Naive thymus-derived CD4-positive, alpha-beta T cell (primary cell): ENCODE measurements at places on chromosomes 11 and 22.

DNA sequence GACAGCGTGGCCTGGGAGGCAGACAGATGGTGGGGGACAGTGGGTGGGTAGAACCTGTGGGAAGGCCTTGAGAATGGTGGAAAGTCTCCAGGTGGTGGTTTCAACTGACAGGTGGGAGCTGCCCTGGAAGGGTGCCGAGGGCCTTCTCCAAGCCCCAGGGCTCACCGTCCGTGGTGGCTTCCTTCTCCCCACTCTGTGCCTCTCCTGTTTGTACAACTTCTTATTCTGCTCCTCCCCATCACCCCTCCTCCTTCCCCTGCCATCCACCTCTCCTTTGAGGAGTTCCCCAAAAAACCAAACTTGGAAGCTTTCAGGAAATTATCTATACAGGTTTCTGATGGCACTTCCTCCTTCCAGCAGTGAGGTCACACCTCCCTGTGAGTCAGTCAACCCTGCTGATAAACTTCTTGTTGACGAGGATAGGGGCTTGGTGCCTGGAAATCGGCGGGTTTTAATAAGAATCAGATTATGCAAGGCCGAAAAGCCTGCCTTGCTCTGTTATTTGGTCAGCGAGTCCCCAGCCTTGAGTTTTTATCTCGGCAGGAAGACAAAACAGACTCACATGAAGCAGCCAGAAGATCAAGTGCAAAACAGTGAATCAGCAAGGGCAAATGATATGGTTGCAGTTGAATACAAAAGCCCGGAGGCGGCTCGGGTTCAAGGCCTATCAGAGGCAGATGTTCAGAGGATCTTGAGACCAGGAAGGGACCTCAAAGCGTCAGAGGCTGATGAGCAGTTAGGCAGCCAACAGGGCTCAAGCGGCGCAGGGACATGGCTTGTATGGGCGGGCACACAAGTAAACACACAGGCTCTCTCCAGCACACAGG is 9.5 kb upstream of the ST3GAL4 start:
- H3K4me3 ChIP-seq, result no peak overlapping the region
- no peak overlapping the region for H3K27ac ChIP-seq
- no peak for DNase-seq

DNA sequence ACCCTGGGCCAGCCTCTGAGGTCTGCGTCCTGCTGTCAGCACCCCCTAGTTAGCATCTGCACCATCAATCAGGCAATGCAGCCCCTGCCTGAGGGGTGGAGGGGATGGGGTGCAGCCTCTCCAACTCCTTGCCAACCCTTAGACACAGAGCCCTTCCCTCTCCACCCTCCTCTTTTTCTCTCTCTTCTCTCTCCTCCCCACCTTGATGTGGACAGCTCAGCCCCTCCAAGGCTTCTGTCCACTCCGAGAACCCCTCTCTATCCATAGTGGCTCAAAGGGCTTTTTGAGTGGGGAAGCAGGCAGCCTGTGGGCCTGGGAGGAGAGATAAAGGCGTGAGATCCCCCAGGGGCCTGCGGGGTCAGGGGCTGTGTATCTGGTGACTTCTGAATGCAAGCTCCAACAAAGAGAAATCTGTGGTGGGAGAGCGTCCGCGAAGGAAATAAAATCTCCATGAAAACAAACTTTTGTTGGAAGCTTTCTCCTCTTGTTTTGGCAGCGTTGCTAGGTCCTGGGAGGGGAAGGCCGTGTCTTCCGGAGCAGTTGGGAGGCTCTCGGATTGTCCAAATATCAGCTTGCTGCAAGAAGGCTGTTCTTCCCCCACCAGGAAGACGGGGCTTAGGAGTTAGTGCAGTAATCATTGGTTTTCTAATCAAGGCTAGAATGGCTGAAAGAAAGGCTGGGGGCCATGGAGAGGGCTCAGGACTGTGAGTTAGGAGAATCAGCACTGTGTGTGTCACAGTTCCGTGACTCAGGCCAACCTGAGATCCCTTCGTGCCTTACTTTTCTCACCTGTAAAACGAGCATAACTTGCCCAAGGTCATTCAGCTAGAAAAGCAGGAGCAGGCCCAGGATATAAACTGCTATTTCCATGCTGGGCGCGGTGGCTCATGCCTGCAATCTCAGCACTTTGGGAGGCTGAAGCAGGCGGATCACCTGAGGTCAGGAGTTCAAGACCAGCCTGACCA is 50.3 kb downstream of the PKNOX2 start:
- no peak overlapping the region for H3K27ac ChIP-seq
- no peak overlapping the region for H3K4me3 ChIP-seq
- H3K36me3 ChIP-seq, result no peaks in the 10 kb centered on the region

GRCh38 chr11:2382936-2383851 is 6.1 kb downstream of the CD81 start:
- peaks cover 43% of the 10 kb centered on the region for H3K4me1 ChIP-seq
- no peak overlapping the region for H3K4me3 ChIP-seq
- H3K27me3 ChIP-seq, result no peaks in the 10 kb centered on the region
- no peak for DNase-seq
- H3K27ac ChIP-seq, result no peak overlapping the region

DNA sequence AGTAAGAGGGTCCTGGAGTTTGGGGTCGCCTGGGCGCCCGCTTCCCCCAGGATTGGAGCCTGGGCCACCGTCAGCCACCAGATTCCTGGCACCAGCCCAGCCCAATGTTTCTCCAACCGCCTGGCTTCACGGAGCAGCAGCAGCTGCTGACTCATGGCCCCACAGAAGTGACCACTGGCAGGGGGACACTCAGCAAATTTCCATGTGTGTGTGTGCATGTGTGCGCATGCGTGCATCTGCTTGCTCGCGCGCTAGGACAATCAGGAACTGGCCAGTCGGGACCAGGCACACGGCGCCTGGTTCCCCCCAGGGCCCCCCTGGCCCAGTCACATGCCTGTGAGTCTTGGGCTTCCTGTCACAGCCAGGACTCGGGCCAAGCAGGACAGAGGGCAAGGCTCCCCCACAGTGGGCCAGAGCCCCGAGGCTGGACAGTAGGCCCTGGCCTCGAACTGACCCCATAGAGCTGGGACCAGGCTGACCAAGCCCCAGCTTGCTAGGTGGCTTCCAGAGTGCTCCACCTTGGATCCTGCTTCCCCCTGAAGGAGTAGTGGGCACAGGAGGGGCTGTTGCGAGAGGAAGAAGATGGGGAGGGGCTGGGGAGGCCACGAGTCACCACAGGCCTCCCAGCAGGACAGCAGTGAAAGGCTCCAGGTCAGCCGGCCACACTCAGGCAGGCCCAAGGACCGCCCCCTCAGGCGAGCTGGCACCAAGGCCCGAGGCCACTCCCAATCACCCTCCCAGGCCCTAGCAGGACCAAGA is 3.2 kb downstream of the CTSD start:
- no peak for DNase-seq
- H3K4me1 ChIP-seq, result peaks cover 62% of the 10 kb centered on the region
- H3K27me3 ChIP-seq, result no peaks in the 10 kb centered on the region
- peak overlapping the region; percentile 52 for H3K27ac ChIP-seq
- H3K36me3 ChIP-seq, result peaks cover 26% of the 10 kb centered on the region
- H3K4me3 ChIP-seq, result no peak overlapping the region

DNA sequence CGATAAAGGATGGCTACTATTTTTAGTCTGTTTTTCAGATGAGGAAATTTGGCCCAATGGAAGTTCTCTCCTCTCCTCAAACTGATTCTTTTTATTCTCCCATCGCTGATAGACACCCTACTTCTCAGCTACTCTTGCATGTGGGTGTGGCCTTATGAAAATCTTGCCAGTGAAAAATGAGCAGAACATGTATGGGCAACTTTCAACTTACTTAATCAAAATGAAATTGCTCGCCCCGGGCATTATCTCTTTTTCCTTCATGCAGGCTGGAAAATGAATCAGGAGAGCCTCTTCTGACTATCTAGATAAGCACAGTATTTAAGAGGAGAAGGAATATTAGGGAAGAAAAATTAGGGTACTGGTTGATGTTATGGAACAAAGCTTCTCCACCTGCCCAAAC is 2354.7 kb upstream of the RAG2 start:
- no peak overlapping the region for H3K27ac ChIP-seq
- no peak overlapping the region for H3K4me3 ChIP-seq
- H3K4me1 ChIP-seq, result no peaks in the 10 kb centered on the region
- H3K36me3 ChIP-seq, result no peaks in the 10 kb centered on the region
- no peak for DNase-seq

GRCh38 chr11:130315354-130315970 is 745 bp upstream of the ZBTB44 start:
- H3K27ac ChIP-seq, result peak overlapping the region; percentile 89
- peak; percentile 48 for DNase-seq
- peaks cover 16% of the 10 kb centered on the region for H3K4me1 ChIP-seq
- peak overlapping the region; percentile 65 for H3K4me3 ChIP-seq

DNA sequence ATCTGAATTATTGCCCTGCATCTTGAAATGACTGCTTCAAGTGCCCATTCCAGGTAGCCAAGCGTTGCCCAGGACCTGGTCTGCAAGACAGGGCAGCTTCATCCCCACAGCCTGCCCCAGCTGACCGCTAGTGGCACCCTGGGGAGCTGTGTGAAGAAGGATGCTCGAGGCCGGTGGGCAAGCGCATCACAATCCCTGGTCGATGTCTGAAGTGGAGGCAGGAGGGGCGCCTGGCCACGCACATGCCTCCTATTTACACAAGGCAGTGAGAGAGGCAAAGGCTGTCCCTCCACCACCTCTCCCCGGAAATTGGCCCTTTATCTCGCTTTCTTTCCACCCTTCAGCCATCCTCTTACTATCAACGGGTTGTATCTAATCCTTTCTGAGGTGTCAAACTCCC is 28.1 kb upstream of the PHF21A start:
- DNase-seq, result no peak
- H3K4me1 ChIP-seq, result no peaks in the 10 kb centered on the region
- no peak overlapping the region for H3K27ac ChIP-seq
- peaks cover 3% of the 10 kb centered on the region for H3K27me3 ChIP-seq

DNA sequence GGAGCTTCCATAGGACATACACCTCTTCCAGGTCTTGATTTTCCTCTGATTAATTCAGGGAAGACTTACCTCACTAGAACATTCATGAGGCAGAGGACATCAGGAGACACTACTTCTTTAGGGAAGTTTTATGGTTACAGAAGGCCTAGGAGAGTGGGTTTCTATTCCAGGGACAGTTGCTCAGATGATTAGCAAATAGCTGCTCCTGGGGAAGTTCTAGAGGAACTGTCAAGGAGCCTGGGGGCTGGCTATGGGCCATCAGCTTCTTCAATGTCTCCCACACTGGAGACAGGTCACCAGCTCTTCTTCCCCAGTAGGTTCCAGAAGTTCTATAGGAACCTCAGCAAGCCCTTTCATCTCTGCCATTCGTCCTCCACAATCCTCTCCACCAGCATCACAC is 11.5 kb upstream of the OR10A5 start:
- H3K27ac ChIP-seq, result no peak overlapping the region
- no peaks in the 10 kb centered on the region for H3K27me3 ChIP-seq
- H3K36me3 ChIP-seq, result no peaks in the 10 kb centered on the region
- DNase-seq, result no peak
- H3K4me1 ChIP-seq, result no peaks in the 10 kb centered on the region

GRCh38 chr22:50531962-50532674 is 2.3 kb upstream of the TYMP start:
- H3K4me3 ChIP-seq, result peak overlapping the region; percentile 86
- H3K27me3 ChIP-seq, result no peaks in the 10 kb centered on the region
- no peak for DNase-seq
- peaks cover 7% of the 10 kb centered on the region for H3K4me1 ChIP-seq
- no peaks in the 10 kb centered on the region for H3K36me3 ChIP-seq

DNA sequence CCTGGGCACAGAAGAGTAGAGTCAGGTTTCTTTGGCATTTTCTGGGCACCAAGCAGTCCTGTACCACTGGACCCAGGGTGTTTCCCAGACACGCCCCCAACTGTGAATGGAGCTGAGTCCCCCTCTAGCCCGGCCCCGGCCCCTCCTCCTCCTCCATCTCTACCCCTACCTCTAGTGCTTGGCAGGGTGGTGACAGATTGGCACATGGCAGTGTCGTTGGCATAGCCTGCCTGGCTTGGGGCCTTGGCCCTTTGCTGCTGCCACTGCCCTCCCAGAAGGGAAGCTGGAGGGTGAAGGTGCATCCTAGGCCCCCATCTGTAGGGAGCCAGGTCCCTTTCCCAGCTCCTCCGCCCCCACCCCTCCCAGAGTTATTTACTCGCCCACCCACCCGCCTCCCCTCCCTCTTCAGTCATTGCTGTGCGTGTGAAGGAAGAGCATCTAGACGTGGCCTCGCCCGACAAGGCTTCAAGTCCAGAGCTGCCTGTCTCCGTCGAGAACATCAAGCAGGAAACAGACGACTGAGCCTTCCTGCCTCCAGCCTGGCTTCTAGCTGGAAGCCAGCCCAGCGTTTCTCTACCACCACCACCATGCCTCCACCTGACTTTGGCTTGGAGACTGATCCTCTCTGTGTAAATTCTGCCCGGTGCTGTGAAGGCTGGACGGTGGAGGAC is 10.9 kb downstream of the CHADL start:
- no peaks in the 10 kb centered on the region for H3K4me1 ChIP-seq
- H3K27me3 ChIP-seq, result no peaks in the 10 kb centered on the region
- DNase-seq, result no peak
- no peak overlapping the region for H3K4me3 ChIP-seq
- H3K36me3 ChIP-seq, result no peaks in the 10 kb centered on the region

DNA sequence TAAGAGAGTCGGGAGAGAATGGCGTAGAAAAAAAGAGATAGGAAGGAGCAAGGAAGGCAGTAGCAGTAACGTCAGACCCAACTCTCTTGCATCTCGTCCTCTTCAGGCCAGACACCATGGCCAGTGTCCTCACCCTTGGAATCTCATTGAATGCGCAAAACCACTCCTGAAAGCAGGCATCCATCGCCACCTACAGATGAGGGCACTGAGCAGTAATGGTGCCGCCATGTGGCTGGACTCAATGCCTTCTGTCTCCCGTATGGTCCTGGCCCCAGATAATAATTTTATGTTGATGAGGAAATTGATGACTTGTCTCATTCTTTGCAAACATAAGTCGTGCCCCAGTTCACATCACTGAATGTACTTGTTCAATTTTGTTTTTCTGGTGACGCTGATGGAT is 17.8 kb upstream of the ALX4 start:
- H3K36me3 ChIP-seq, result no peaks in the 10 kb centered on the region
- no peak for DNase-seq
- no peaks in the 10 kb centered on the region for H3K4me1 ChIP-seq
- H3K27me3 ChIP-seq, result no peaks in the 10 kb centered on the region
- H3K4me3 ChIP-seq, result no peak overlapping the region

DNA sequence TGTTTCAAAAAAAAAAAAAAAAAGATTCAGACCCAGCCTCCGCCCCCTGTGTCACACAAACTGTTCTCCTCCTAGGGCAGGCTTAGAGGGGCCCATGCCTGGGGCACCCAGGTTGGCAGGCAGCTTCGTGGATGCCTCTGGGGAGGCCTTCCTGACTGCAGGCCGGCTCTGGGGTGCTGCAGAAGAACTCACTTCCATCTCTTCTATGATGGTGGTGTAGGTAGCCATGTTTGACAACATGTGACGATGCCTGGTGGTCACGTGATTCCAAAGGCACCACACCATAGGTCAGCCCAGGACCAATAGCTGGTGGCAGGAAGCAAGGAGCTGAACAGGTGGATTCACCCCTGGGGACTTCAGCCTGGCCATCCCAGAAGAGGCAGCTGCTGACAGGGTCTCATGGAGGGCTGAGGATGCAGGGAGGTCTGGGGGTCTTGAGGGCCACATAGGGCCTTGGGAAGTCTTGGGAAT is 24.1 kb upstream of the CELSR1 start:
- H3K27ac ChIP-seq, result no peak overlapping the region
- no peaks in the 10 kb centered on the region for H3K27me3 ChIP-seq
- H3K36me3 ChIP-seq, result no peaks in the 10 kb centered on the region
- no peak for DNase-seq
